Stimulated activated CD8-positive, alpha-beta memory T cell treated with anti-CD3 and anti-CD28 coated beads, Interleukin-15, amount 100 ng/mL, for 24 hours (primary cell): ENCODE measurements at places on chromosomes 3 and 15.

- no peak for DNase-seq
Observed at GRCh38 chr15:31463521-31464102, 137.0 kb downstream of the KLF13 start.

DNA sequence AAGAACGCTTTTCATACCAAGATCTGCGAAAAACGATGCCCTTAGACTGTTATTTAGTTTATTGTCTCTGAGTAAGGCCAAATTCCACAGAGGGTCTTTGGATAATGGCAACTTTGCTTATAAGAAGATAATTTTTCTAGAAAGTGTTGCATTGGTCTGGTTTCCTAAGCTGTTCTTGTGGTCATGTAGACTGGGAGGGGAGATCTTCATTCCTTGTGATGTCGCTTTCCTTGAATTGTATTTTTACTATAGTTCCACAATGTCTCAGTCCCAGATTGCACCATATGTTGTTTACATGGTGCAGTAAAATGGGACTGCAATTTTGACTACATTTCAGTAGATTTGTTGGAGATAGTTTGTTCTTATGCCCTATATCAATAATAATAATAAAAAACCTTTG is 28.8 kb upstream of the ST3GAL6 start:
- DNase-seq = no peak

GRCh38 chr15:37625576-37625975 is 308.9 kb upstream of the TMCO5A start:
- no peak for DNase-seq

DNA sequence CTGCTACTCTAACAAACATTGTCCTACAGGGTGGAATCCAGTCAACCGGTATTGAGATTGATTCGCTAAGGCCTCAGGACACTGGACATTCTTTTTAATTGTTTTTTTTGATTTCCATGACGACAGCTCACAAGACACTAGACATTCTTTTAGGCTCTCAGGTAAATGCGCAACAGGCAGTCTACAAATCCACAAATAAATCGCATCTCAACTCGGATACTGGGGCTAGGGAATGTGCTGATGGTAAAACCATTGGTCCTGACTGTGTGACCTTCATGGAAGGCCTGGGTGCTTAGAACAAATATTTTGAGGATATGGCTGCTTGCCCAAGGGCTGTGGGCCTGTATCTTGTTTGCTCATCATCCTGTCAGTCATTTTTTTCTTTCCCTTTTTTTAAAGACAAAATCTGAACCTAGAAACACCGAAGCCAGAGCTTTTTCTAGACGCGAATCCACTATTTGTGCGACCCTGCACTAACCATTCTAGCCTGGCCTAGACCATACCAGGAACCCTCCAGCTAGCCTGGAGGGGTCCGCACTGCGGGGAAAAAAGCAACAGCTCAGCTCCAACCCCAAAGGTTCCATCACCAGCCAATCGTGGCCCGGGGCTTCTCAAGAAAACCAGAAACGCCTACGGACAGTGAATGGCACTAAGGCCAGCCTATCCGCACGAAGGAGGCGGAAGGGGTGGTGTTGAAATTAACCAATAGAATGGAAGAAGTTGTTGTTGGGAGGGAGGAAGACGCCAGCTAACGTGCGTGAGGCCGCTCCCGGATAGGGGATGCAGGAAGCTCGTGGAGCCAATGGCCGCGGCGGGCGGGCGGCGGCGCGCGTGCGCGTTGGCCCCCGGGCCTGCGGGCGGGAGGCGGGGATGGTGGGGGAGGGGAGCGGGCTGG is 18.1 kb upstream of the CHD2 start:
- peak; percentile 97 for DNase-seq

DNA sequence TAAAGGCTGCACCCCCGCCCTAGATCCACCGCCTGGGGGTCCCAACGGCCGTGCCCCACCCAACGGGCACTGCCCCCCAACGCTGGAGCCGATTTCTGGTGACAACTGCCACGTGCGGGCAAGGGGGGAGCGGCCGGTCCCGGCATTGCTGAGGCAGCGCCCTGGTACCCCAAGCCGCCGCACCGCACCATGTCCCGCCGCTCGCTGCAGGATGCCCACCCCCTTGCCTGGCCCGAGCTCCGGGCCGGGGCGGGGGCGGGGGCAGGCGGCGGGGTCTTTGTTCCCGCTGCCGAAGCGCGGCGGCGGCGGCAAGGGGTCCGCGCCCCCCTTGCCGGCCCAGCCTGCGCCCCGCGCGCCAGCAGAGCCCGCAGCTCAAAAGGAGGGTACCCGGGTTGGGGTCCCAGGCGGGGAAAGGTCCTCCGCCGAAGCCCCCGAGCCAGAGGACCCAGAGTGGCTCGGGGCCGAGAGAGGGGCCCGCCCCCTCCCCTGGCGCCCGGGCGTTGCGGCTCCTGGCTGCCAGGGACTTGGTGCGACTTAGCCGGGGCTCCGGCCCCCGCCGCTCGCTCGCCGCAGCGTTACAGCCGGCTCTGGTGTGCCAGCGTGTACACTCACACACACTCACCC is 678 bp downstream of the SEMA7A start:
- DNase-seq = no peak

- no peak for DNase-seq
Observed at GRCh38 chr3:192639987-192640386, 87.4 kb downstream of the FGF12 start.

DNA sequence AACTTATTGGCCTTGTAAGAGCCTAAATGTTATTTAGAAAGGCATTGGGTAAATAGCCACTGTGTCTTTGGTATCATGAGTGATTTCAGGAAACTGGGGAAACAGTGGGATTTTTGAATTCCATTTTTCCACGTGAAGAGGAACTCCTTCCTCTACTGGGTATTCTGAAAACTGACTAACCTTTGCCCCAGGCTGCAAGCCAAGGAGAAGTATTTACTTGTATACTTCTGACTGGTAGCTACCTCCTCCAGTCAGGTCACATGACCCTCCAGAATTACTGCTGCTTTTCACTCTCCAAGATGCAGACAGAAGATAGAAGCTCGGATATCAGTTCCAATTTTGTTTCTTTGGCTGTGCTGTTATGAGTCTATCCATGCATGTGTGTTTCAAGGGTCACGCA is 50.9 kb upstream of the MAP3K13 start:
- no peak for DNase-seq

- DNase-seq = no peak
Observed at GRCh38 chr3:15305359-15305844, 27.0 kb downstream of the SH3BP5 start.

- no peak for DNase-seq
Observed at GRCh38 chr3:143897576-143898295, 49.5 kb upstream of the SLC9A9 start.

GRCh38 chr15:101445562-101446517 is 43.7 kb downstream of the PCSK6 start:
- DNase-seq = no peak

DNA sequence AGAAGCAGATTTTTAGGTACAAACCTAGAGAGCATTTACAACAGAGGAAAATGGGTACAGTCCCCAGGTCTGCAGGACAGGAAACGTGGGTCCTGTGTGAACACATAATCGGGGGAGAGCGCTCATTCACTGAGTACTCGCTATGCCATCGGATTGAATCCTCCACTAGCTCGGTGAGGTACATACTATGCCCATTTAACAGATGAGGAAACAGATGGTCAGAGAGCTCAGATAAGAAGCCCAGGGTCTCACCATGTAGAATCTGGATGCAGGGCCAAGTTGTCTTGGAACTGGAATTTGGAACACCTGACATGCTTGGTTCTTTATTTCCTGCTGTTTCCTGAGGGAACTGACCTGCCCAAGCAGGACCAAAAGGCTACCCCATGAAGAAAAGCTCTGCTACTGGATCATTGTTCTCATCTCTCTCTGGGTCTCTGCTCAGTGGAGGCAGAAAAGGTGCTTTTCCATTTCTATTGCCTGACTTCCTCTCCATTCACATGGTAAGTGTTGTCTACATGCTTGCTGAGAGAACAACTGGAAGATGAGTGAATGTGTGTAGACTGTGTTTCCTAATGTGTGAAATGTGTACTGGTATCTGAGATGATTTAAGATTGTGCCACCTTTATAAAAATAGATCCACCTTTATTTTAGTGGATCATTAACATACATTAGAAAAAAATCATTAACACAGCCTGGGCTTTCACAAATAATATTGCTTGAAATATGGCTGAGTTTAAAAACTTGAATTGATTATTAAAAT is 89.1 kb downstream of the TGFBR2 start:
- DNase-seq = no peak

- DNase-seq = no peak
Observed at GRCh38 chr15:43488790-43489189, 4.2 kb downstream of the TP53BP1 start.

GRCh38 chr3:155805204-155805801 is 775 bp downstream of the C3orf33 start:
- DNase-seq = peak; percentile 0

- DNase-seq = no peak
Observed at GRCh38 chr3:2920103-2920502, 190.1 kb downstream of the IL5RA start.

- DNase-seq = no peak
Observed at GRCh38 chr15:89740137-89740536, 10.9 kb downstream of the MESP1 start.

GRCh38 chr3:53169045-53169831 is 8.2 kb downstream of the PRKCD start:
- no peak for DNase-seq

- no peak for DNase-seq
Observed at GRCh38 chr15:91627473-91628278, 225.8 kb upstream of the SLCO3A1 start.

DNA sequence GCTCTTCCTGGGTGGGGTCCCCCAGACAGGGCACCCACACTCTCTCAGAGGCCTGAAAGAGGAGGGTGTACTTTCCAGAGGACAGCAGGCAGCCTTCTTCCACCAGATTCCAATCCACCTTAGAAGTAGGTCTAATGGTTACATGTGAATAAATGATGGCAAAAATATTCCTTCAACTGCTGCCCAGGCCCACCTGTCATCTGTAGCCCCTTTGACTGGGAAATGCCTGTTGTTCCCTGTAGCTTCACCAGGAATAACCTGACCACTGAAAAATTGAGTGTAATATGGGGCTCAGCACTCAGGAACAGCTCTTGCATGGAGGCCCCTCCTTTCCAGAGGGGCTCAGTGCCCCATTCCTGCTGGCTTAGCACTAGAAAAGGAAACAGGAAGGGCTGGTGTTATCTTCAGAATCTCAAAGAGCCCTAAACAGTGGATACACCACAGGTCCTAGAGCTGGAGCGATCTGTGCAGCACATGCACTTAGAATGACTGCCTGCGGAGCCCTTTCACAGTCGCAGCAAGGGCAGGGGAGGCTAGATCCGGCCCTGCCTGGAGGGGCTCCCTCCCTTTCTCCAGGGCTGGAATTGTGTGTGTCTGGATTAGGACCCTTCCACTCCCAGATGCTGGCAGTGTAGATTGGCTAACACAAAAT is 32.1 kb downstream of the SLC22A14 start:
- DNase-seq = no peak

DNA sequence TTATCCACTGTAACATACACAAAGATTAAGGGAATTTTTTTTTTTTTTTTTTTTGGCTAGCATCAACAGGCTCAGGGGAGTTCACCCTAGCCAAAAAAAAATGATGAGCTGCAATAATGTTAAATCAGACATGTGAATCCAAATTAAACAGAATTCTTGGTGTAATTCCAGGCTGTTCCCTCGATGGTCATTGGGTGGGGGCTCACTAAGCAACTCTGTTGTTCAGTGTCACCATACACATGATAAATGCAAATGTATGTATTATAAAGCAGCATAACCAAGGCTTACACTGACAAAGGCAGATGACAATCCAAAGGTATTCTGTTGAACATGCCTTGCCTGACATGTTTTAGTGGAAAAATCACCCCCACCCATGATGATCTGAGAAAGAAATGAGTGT is 29.0 kb downstream of the IL1RAP start:
- no peak for DNase-seq

DNA sequence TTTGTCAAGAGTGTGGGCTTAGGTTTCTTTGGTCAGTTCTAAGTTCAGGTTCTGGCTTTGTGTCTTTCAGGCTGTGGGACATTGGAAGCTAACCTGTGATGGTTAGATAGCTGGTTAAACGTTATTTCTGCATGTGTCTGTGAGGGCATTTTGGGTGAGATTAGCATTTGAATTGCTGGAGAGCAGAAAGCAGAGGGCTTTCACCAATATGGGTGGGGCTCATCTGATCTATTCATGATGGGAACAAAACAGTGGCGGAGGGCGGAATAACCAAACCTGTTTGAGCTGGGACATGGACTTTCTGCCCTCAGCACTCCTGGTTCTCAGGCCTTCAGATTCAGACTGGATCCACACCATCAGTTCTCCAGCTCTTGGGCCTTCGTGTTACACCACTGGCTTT is 195.4 kb downstream of the KLF13 start:
- DNase-seq = no peak

GRCh38 chr15:69673291-69673881 is 220.8 kb downstream of the RPLP1 start:
- DNase-seq = no peak
